ENCODE measurements at places on chromosomes 2 and 18.

- no peak for DNase-seq
Observed at GRCh38 chr2:148253685-148254084, 232.8 kb downstream of the MBD5 start.

DNA sequence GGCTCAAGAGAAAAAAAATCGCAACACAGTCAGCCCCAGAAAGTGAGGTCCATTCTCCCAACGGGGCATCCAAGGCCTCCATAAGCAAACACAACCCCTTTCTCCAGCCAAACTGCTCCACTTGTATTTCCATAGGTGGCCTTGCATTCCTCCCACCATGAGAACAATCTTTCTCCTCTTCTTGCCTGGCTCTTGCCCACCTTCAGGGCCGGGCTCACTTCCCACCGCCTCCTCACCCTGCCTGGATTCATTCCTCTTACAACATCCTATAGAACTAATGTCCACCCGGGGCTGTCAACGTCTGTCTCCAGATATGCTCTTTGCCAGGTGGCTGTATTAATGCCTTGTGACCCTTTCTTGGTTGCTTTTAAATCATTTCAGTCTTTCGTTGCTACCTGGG, 124.5 kb downstream of the SMAD7 start:
- no peak for DNase-seq

- no peak for DNase-seq
Observed at GRCh38 chr18:37289423-37289822, 276.2 kb downstream of the CELF4 start.

GRCh38 chr18:12593866-12594265, 64.0 kb downstream of the SPIRE1 start:
- no peak for DNase-seq

- no peak for DNase-seq
Observed at GRCh38 chr2:5666798-5667197, 25.4 kb upstream of the SOX11 start.

DNA sequence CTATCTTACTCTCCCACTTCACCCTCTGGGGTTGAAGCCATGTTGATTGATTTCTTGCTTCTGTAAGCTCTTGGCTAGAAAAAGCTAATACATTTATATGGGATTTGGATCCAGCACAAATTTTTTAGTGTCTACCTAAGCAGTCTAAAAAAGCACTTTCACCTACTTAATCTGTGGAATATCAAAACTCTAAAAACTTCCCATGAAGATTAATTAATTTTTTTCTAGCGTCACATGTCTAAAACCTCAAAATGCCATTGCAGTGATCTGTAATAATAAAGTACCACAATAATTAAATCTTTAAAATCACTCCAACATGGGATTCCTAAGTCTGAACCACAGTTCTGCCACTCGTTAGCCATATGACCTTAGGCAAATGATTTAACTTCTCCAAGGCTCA, 180.1 kb downstream of the EN1 start:
- no peak for DNase-seq

- DNase-seq, result no peak
Observed at GRCh38 chr2:182816866-182817265, 49.6 kb downstream of the FRZB start.

DNA sequence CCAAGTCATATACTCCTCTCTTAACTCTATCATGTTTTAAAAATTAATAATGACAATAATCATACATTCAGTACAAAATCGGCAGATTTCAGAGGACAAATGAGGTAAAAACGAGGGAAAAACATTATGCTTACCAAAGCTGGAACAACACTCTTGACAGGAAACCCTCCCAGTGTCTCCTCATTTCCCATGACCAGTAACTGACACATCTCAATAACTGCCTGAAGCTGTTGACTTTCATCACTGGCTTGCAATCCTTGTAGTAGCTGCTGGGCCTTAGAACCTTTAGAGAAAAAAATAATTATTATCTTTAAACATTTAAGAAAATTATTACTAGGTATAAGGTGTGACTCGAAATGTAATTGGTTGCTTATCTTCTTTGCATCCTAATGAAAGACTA, 103.6 kb downstream of the TRIP12 start:
- no peak for DNase-seq

- DNase-seq, result no peak
Observed at GRCh38 chr2:108570416-108570815, 36.1 kb downstream of the LIMS1 start.

DNA sequence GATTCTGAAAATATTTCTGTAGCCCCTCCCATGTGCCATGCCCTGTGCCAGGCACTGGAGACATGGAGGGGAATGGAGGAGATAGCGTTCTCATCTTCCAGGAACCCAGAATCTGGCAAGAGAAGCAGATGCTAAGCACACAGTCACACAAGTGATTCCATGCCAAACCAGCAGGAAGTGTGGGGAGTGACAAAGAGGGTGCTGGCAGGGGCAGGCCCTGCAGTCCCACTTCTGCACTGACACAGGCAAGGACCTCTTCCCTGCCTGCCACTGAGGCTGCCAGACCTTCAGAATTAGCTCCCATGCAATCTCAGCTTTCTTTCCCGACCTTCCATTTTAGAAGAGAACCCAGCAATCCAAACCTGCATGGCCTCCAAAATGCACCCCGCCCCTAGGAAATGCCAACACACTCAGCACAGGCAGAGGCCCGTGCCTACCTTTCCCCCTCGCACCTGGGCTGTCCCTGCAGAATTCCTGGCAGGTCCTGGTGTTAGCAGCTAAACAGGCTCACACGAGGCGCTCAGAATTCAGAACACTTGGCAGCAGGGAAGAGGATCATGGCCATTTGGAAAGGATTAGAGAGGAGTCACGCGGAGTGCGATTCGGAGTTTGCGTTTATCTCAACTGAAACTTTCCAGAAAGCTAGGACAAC, 155.3 kb downstream of the MSH2 start:
- DNase-seq, result no peak

GRCh38 chr2:232338759-232339106, 39.8 kb upstream of the ALPP start:
- DNase-seq, result no peak

GRCh38 chr2:196927376-196928225, 1.1 kb upstream of the PGAP1 start:
- peak; percentile 31 for DNase-seq

GRCh38 chr2:118062048-118062447, 26.2 kb upstream of the INSIG2 start:
- DNase-seq, result no peak

GRCh38 chr2:181632733-181633401, 24.0 kb downstream of the CERKL start:
- DNase-seq, result no peak

GRCh38 chr18:62409821-62410220, 84.7 kb downstream of the TNFRSF11A start:
- no peak for DNase-seq

Data from stimulated activated CD4-positive, alpha-beta T cell treated with anti-CD3 and anti-CD28 coated beads, TNF-alpha, amount 100 ng/mL, for 24 hours (primary cell).